ENCODE measurements at places on chromosomes 1 and 21.

DNA sequence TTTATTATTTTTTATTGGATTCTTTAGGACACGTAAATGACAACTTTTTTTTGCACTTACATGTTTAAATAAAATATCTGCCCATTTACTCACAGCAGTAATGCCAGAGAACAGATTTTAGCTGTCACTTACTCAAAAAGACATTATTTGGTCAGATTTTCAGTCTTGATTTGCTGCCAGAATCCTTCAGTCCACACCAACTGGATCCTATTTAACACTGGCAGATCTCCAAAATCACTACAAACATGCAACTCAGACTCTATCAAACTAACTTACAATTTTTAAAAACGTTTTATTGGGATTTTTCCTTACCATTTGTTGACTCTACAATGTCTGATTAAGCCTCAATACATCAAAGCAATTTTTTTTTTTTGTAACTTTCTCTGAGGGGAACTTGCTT lies 11.1 kb downstream of the ATP6V1G3 start:
- DNase-seq = no peak

DNA sequence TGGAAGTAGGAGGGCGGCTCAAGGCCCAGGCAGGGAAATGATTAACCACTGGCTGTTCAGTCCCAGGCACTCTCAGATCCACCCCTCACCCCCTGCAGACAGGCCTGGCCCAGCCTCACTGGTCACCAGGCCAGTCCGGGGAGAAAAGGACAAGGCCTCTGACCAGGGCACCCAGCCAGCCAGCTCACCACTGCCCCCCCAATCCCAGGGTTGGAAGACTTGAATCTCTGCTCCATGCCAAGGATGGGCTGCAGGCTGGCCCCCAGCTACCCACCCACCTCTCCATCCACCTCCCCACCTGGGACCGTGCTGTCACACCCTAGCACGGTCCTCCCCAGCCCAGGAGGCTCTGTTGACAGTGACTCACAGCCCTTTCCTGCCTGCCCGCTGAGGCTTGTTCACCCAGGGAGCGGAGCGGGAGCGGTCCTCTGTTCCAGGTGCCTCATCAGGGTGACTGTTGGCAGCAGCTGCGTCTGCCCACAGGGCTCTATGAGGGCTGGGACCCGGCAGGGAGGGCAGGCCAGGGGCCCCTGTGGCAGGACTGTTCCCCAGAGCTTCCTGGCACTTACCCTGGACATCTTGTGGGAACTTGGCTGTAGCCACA lies 2.2 kb downstream of the LAD1 start:
- no peak for DNase-seq

DNA sequence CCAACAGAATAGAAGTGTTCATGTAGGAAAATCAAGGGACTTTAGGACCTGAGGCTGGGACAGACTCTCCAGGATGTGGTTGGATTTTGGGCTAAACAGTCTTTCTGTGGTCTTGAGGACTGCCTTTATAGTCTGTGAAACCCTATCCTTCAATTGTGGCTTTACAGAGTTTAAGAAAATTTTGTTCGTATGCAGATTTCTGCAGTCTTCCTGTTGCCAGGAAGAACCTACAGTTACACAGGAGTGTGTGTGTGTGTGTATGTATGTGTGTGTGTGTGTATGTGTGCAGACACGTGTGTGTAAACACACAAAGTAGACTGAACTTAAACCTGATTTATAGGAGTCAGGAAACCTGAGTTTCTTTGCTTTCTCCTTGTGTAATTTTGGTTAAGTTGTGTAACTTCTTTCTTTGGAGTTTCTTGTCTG lies 22.8 kb downstream of the NEK7 start:
- DNase-seq = peak; percentile 15

- DNase-seq = no peak
Observed at GRCh38 chr1:62304515-62304914, 14.7 kb downstream of the KANK4 start.

GRCh38 chr1:38268226-38268625 lies 221.6 kb upstream of the POU3F1 start:
- no peak for DNase-seq

- peak; percentile 42 for DNase-seq
Observed at GRCh38 chr1:203324105-203325025, 19.0 kb downstream of the BTG2 start.

- no peak for DNase-seq
Observed at GRCh38 chr1:36203554-36204346, 20.5 kb upstream of the THRAP3 start.
